ENCODE measurements at places on chromosomes 1 and 21.

DNA sequence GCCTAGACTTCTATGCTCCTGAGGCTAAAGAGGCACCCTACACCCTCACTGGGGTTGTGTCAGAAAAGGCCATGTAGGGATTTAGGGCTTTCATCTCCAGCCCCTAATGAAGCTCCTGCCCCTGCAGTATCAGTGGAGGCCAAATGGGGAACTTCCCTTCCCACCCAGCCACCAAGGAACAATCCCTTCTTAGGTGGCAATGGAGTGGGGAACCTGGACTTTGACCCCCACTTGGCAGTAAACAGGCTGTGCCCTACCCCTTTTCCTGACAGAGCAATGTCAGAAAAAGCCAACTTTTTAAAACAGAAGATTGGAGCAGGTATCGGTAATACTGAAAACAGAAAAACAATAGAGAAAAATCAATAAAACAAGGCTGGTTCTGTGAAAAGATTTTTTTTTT lies 35.5 kb upstream of the SLC19A2 start:
- DNase-seq: no peak
- H3K4me1 ChIP-seq: peaks cover 27% of the 10 kb centered on the region
- H3K27ac ChIP-seq: no peak overlapping the region
- H3K36me3 ChIP-seq: no peaks in the 10 kb centered on the region

GRCh38 chr1:35564037-35564883 lies 6.7 kb downstream of the NCDN start:
- H3K27me3 ChIP-seq: no peaks in the 10 kb centered on the region
- H3K4me1 ChIP-seq: peaks cover 1% of the 10 kb centered on the region
- no peak overlapping the region for H3K4me3 ChIP-seq
- H3K36me3 ChIP-seq: peaks cover 24% of the 10 kb centered on the region
- no peak overlapping the region for H3K27ac ChIP-seq

DNA sequence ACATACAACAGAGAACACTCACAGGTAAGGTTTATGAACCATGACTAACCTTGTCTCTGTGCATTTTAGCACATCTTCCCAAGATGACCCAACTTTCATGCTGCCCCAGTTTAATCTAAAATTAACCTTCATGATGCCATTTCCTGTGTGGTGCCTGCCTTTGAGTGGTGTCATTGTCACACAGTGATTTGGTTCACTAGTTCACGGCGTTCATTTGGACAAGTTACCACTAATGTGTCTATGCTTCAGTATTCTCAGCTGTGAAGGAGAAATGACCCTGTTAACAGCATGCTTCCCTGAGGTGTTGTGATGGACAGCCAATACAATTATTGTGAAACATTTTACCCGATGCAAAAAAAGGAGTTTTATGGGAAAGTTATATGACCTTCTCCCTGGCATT lies 693.1 kb downstream of the RWDD3 start:
- no peak overlapping the region for H3K4me3 ChIP-seq
- H3K36me3 ChIP-seq: no peaks in the 10 kb centered on the region
- H3K27me3 ChIP-seq: no peaks in the 10 kb centered on the region
- no peak overlapping the region for H3K27ac ChIP-seq

DNA sequence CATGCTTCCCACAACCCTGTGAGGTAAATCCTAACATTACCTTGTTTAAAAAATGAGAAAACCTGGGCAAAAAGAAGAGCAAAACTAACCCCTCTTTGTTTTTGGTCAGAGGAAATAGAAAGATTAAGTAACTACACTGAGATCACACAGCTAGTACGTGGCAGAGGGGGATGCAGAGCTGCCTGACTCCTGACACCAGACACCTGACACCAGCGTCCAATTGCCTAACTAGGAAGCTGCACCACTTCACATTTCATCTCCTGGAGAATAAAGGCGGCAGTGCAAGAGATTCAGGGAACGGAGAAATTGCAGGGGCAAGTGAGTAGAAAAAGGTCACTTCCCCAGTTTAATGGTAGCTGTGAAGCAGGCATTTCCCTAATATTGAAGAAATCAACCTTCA lies 229.3 kb upstream of the PTBP2 start:
- H3K27me3 ChIP-seq: no peaks in the 10 kb centered on the region
- peaks cover 17% of the 10 kb centered on the region for H3K4me1 ChIP-seq
- DNase-seq: no peak

DNA sequence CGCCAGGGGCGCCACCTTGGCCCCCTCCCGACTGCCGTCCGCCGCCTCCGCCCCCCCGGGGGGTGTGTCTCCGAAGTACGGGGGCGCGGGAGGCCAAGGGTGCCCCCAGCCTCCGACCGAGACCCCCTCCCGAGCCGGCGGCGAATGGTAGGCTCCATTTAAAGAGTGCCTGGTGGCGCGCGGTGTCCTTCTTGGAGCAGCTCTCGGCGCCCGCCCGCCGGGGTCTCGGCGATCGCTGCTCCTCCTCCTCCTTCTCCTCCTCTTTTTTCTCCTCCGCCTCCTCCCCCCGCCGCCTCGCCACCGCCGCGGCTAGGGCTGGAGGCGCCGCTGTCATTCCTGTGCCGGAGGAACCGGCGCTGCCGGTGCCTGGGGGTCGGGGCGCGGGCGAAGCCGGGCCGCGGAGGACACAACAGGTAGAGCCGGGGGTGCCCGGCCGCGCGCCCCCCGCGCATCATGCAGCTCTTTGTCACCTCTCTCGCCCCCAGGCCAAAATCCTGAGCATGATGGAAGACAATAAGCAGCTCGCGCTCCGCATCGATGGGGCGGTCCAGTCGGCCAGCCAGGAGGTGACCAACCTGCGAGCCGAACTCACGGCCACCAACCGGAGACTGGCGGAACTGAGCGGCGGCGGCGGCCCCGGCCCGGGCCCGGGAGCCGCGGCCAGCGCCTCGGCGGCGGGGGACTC lies at the start of gene KAZN:
TSS of gene KAZN (plus strand) at position 188 of the 685 bp plus-strand sequence.
- peaks cover 23% of the 10 kb centered on the region for H3K27me3 ChIP-seq
- H3K27ac ChIP-seq: no peak within 1 kb of the TSS
- no peaks in the 10 kb centered on the region for H3K4me1 ChIP-seq
- H3K4me3 ChIP-seq: no peak within 1 kb of the TSS

All from Calu3 (cell line).